ENCODE measurements at places on chromosomes 3 and 15.
A peak's percentile ranks its signal among the peaks of the same experiment; 100 is the strongest.

DNA sequence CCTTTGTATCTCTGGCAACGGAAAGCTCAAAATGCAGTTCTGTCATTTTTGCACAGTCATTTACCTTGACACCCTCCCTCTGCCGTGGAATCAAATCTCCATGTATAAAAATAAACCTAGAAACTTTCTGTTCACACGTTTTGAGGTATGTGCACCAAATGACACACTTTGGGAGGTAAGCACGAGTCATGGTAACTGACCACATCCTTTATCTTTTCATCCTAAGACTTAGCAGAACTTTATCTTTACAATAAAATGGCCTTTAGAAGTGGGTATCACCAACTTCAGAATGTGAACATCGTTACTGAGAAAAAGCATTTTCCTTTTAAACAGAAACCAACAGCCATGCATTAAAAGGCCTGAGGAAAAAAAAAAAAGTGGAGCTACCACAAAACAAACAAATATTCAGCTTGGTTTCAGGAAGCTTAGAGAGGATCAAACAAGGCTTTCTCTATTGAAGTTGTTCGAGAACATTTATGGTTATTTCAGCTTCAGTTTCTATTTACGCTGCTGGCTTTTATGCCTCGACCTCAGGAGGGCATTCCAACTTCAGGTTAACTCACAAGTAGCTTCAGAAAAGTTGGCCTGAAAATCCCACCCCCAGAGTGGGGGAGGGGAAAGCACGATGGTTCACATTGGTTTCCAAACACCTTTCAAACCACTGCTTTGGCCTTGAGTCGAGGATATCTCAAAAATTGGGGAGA is 171.1 kb upstream of the ICE2 start:
- DNase-seq, result no peak

- no peak for DNase-seq
These were observed 330.0 kb downstream of the PYDC2 start for GRCh38 chr3:191790934-191791333.

- no peak for DNase-seq
These were observed 13.2 kb downstream of the SMAD6 start for GRCh38 chr15:66715181-66715624.

DNA sequence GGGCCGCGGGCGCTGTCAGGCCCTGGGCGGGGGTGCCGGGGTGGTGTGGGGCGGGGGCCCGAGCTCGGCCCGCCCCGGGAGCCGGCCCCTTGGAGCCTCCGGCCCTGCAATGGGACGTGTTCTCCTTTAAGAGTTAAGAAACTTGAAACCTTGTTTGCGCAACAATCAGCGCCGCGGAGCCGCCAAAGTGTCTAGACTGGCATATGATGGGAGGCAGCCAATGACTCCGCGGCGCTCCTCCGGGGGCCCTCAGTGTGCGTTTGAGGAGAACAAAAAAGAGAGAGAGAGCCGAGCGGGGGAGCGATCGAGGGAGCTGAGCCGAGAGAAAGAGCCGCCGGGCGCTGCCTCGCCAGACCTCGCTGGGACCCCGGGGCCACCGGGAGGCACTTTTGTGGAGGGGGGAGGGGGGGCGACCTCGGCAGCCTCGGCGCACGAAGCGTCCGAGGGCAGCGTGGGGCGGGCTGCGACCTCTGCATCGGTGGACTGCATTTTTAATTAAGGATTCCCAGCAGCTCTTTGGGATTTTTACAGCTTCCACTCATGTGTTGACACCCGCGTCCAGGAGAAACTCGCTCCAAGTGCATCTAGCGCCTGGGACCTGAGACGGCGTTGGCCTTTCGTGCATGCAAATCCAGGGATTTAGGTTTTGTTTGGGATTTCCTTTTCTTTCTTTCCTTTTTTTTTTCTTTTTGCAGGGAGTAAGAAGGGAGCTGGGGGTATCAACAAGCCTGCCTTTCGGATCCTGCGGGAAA is at the start of gene SMAD6:
Gene SMAD6, plus strand, starts transcription at position 202 of the 752 bp plus-strand sequence. CDS start 1,023 bp downstream, outside the sequence.
- peak; percentile 96 for DNase-seq

DNA sequence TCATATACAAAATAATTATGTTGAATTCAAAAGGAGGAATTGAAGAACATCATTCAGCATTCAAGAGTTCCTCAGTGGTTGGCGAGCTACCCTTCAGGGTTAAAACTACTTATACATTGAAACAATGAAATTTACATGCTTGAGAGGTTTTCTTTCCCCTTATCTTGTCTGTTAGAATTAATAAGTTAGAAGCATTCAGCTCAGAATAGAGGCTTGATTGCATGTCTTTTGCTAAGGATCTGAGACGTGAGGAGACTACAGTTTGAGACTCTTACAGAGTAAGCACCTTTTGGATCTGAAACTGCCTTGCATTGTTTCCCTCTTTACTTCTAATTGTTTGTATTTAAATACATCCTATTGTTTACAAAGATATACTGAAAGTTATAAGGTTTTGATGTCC is 157.6 kb downstream of the NSUN3 start:
- DNase-seq, result no peak

GRCh38 chr15:67409175-67409574 is 111.8 kb upstream of the C15orf61 start:
- no peak for DNase-seq

DNA sequence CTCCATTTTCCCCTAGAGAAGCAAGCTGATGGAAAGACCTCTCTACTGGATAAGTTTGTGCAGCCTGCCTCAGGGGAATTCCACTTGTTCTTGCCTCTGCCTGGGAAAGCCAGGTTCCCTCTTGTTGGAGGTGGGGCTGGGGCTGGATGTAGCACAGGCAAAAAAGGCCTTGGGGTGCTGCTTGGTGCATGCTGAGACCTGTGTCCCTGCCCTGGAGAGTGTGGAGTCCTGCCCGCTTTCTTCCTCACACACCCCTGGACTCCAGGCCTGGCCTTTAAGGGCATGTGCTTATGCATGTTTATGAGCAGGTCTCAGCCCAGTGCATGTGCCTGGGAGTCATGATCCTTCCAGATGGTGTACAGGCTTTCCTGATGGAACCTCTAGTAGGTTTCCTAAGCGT is 23.5 kb upstream of the JMJD7 start:
- DNase-seq, result no peak

GRCh38 chr3:194961149-194961548 is 275.5 kb downstream of the FAM43A start:
- DNase-seq, result no peak

GRCh38 chr3:189941125-189941524 is 179.6 kb downstream of the P3H2 start:
- DNase-seq, result no peak

- DNase-seq, result no peak
These were observed 34.7 kb upstream of the C3orf38 start for GRCh38 chr3:88114878-88115549.

GRCh38 chr3:138875096-138875753 is 40.5 kb upstream of the PIK3CB start:
- DNase-seq, result no peak

- no peak for DNase-seq
These were observed 51.8 kb downstream of the TAMM41 start for GRCh38 chr3:11794927-11795326.

DNA sequence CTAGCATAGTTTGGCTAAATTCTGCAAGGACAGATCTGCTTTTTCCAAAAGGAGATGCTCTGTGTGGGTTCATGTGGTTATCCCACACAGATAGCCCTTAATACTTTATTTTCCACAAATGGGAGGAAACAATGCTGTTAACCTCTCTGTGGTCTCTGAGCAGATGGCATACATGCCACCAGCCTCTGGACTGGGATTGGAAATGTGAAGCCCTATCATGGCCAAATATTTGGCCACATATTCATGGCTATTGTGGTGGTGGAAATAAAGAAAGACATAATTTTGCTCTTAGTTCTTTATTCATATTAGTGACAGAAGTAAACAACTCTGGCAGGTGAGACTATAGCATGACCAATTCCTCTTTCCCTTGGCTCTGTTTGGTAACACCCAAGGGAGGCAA is 726.2 kb downstream of the ROBO1 start:
- no peak for DNase-seq

- DNase-seq, result peak; percentile 18
These were observed 25.8 kb downstream of the CHRM5 start for GRCh38 chr15:33994005-33994615.

All from femur (tissue), 1 donor.